ENCODE measurements at places on chromosomes 3 and 15.
A peak's percentile ranks its signal among the peaks of the same experiment; 100 is the strongest.

DNA sequence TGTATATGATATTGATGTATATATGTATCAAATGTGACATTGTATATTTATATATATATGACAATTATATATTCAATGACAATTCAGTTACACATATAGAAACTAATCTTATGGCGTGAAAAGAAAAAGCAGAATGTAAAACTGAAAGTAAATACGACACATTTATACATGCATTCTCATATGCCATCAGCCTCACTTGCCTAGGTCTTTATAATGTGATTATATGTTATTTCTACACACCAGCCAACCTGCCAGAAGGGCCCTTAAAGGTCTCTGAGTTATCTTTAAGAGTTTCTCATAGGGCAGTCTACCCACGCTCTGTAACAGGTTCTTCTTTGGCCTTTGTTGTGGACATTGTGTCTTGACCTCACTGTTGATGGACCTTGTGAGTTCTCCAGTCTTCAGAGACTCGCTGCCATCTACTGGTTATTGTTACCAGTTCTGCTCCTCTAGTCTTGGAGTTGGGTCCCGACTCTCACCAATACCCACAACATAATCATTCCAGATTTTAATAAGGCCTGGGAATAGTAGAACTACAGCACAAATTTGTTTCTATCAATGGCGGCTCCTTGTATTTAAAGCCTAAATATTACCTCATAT lies 371.5 kb upstream of the GOLIM4 start:
- DNase-seq = peak; percentile 74

GRCh38 chr3:191382661-191383060 lies 52.3 kb upstream of the UTS2B start:
- DNase-seq = no peak

GRCh38 chr15:80695911-80696661 lies 976 bp downstream of the ABHD17C start:
- DNase-seq = peak; percentile 57

GRCh38 chr15:41605566-41605965 lies 46.6 kb downstream of the TYRO3 start:
- no peak for DNase-seq

GRCh38 chr3:135622656-135623055 lies 342.9 kb upstream of the PPP2R3A start:
- DNase-seq = no peak

DNA sequence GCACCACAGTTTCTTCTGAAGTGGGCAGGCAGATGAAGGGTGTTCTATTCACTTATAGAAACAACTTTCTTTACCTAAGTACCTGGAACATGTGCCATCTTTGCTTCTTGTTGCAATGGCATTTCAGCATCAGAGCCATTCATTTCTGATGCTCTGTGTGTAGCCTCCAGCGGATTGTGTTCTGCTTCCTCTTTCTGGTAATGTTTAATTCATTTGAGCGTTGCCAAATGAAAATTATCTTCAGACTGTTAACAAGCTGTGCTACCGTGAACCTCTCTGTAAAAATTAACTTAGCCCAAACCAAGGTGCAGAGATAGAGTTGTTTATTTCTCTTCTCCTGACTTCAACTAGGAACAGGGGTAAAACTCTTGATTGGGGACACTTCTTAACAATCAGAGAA lies 302.0 kb downstream of the EDEM1 start:
- DNase-seq = peak; percentile 41

GRCh38 chr3:135895106-135895733 lies 70.3 kb upstream of the PPP2R3A start:
- peak; percentile 80 for DNase-seq

DNA sequence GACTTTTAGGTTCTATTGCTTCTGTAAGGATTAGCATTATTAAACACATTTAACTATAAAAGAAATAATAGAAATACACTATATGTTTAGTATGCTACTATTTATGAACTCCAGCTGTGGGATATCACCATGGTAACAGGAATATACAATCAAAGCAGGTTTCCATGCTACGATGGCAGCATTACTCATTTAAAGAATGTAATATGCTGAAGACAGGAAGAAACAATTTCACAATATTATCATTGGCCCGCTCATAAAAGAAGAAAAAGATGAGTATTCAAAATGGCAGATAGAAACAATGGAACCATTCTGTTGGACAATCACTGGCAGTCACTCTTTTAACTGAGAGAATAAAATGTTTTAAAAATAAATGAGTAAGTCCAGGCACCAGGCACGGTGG lies 153.4 kb downstream of the CBLB start:
- DNase-seq = no peak

GRCh38 chr15:83733691-83734090 lies 79.8 kb downstream of the ADAMTSL3 start:
- no peak for DNase-seq

GRCh38 chr3:45975686-45976085 lies 19.9 kb downstream of the FYCO1 start:
- peak; percentile 20 for DNase-seq

- DNase-seq = no peak
Observed at GRCh38 chr15:49035825-49036224, 10.4 kb downstream of the SECISBP2L start.

DNA sequence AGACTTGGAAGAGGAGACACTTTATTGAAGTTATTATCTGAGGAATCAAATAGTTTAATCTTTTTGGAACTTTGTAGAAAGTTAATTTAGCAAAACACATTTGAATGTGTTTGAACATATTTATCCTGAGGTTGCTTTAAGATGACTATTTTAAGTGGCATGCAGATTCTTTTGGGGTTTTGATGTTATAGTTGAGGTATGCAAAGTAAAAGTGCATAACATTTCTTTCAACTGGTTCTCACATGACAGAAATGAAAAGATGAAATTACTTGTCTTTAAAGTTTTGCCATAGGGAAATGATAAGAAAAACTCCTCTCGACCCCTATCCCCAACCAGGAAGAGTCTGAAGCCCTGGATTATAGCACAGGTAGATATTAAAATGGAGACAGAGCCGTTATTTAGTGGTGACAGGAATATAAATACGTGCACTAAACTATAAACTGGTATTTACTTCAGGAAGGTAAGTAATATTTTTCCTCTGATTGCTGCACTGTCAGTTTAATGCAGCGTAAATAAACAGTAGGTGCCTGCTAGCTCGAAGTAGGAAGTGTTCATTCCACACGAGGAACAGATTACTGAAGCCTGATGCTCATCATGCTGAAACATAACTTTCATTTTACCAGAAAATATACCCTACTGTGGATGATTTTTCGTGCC lies 15.1 kb upstream of the SATB1 start:
- DNase-seq = no peak

DNA sequence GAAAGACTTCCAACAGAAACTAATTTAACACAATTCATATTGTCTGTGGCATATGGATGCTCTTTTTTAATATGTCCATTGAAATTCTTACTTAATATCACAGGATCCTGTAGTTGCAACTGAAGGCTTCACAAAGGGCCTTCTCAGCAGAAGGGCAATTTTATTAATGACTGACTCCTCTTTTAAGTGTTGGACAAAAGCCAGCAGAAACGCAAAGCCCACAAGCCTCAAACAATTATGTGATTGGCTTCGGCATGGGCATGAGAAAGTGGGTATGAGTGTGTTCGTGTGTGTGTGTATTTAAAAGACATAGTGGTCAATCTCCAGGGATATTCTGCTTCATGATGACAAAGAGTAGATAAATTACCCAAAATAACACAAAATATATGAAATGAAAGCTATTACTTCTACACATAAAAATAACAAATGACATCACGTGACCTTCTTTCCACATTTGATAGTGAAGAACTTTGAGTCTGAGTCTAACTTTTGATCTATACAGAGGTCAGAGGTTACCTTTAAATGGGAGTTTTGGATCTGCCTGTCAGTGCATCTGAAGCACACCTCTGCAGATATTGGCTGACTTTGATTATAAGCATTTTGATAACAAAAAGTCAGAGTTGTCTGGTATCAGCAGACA lies 496.9 kb downstream of the CADM2 start:
- no peak for DNase-seq

DNA sequence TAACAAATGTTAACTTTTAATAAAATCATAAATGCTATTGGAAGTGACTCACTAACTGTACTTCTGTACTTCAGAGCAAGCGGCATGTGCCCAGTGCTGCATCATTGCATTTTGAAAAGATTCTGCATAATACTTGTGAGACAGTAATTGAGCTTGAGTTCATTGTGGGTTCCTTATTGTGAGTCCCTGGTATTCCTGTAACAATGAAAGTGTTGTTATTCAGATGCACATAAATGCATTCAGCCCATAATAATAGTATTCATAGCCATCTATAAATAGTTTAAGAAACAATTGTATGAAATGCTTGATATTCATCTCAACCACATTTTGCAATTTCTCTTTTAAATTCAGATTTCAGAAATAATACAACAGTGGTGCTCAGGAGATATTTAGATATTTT lies 976.4 kb downstream of the CADM2 start:
- DNase-seq = no peak

DNA sequence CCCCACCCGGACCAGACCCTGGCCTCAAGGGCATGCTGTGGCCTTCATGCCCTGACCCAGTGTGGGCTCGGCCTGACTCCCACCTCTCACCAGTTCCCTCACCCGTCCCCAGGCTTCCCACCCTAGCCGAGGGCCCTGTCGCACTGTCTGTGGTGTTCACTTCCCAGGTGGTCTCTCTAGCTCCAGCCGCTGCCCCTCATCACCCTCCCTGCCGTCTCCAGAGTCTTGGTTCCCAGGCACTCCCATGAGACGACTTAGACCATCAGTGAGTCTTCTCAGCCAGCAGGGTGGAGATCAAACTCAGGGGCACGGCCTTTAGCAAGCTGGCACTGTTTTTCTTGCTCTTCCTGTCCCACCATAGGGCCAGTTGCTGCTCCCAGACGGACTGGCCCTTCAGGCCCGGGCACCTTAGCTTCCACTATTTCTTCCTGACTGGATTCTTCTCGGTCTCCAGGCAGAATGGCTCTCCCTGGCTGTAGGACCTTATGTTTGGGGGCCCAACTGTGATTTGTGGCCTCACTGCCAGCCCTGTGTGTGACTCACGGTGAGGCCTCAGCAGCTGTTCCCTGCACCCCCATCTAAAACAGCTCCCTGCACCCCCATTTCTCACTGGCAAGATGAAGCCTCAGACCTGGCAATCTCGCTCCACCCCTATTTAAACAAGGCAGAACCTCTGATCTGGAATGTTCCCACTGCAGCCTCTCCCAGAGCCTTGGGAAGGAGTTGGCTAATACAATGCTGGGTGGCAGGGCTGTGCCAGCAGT lies 9.4 kb upstream of the PCSK6 start:
- no peak for DNase-seq

DNA sequence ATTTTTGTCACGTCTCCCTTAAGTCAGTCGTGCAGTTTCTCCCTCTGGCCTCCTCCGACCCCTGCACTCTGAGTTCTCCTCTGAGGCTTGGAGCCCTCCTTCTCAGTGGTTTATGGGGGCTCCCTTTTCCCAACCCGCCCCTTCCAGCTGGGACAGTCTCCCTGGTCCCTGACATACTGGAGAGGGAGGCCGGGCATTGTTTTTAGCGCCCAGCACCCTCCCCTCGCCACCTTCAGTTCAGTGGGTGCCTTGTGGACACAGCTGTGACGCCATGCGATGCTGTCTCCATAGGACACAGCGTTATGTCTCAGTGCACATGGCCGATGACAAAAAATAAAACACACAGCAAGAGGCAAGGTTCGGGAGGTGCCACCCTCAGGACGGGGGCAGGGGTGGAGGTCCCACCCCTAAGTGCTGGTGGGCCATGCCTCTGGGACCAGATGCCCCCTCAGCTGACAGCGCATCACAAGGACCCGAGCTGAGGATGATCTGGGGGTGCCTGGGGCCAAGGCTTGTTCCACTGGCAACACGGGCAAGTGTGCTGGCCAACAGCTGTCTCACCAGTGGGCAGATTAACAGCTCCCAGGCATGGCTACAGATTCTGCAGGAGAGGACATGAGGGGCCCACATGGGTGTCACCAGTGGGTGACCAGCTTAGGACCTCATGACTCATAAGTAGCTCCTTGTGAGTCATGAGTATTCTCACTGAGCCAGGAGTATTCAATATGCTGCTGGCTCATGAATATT lies 81.6 kb downstream of the PLXNA1 start:
- DNase-seq = no peak

DNA sequence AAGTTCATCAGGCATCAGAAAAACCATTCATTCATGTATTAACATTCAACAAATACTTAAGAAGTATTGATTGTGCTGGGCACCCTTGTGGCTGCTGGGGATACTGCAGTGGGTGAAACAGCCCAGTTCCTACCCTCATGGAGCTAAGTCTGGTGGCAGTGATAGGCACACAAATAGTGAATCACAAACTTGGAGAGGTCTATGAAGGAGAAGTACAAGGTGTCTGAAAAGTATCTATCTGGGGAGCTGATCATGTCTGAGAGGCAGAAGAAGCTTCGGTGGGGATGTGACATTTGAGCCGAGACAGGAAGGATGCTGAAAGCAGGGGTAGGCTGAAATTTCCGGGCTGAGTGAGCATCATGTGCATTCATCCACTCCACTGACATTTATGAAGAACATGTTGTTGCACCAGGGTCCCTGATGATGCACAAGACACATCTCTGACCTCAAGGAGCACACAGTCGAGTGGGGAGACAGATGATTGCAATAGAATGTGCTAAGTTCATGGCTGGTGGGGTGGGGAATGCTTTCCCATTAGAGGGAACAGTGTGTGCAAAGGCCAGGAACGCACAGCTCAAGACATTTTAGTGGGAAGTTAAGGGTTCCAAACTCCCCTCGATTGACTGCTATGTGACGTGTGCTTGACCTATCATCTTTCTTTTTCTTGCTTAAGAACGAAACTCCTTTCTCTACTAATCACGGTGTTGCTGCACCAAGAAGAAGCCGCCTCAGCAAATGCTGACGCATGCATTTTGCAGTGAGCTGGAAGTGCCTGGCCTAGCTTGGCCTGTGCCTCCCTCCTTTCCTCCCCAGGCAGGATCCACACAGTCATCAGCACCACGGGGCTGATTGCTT lies 309.1 kb upstream of the ICE2 start:
- peak; percentile 10 for DNase-seq

GRCh38 chr3:57060089-57060821 lies at the start of gene SPATA12:
SPATA12 (plus strand) TSS chr3:57060664; CDS start chr3:57073695, 13,031 bp downstream.
- DNase-seq = peak; percentile 61

- no peak for DNase-seq
Observed at GRCh38 chr15:77426871-77427270, 6.2 kb downstream of the HMG20A start.

GRCh38 chr15:63473999-63474809 lies 30.2 kb upstream of the USP3 start:
- no peak for DNase-seq
